K562 (cell line): ENCODE measurements at places on chromosomes 5 and 9. TPM values are rescaled to one million over a fixed set of nuclear protein-coding genes. Genes with fewer than 3 reads are reported as not detected.
A peak's percentile ranks its signal among the peaks of the same experiment; 100 is the strongest.

GRCh38 chr5:79396265-79396664 is 117.7 kb downstream of the HOMER1 start:
- no peaks in the 10 kb centered on the region for H3K4me1 ChIP-seq
- H3K27ac ChIP-seq: no peak overlapping the region
- H3K4me3 ChIP-seq: no peak overlapping the region
- H3K36me3 ChIP-seq: peaks cover 18% of the 10 kb centered on the region; the same call in 1 of the 3 replicates

GRCh38 chr5:104080646-104081175 is 518.1 kb upstream of the NUDT12 start:
- H3K4me1 ChIP-seq: no peaks in the 10 kb centered on the region; the same call in 1 of the 3 replicates
- peak; percentile 16 for DNase-seq
- H3K27ac ChIP-seq: peak overlapping the region; percentile 81; the same call in 2 of the 3 replicates
- H3K36me3 ChIP-seq: peaks cover 14% of the 10 kb centered on the region

DNA sequence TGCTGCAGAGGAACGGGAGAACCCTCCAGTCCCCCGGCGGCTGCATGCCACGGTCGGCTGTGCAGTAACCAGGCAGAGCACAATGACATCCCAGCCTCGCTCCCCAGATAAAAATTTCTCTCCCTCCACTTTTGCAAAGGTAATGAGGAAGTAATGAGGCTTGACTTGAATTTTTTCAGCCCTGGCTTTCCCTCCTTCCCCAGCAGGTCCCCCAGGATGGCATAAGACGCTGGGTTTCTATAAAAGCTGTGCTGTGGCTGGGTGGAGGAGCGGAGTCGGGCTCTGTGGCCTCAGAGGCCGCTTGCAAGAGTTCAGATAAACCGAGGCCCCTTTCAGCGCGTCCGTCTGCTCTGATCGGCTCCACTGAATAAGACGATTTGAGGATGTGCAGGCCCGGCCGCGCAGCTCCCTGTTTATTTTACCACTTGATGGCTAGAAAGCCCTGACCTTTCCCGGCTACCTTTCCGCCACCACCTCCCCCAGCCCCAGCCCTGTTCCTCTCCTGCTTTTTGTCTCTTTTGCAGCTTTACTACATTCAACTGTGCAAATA is 351.9 kb upstream of the IRX2 start:
- H3K27me3 ChIP-seq: peaks cover 9% of the 10 kb centered on the region; the same call in 1 of the 3 replicates
- no peaks in the 10 kb centered on the region for H3K4me1 ChIP-seq
- no peak for DNase-seq
- no peaks in the 10 kb centered on the region for H3K36me3 ChIP-seq
- no peak overlapping the region for H3K27ac ChIP-seq

DNA sequence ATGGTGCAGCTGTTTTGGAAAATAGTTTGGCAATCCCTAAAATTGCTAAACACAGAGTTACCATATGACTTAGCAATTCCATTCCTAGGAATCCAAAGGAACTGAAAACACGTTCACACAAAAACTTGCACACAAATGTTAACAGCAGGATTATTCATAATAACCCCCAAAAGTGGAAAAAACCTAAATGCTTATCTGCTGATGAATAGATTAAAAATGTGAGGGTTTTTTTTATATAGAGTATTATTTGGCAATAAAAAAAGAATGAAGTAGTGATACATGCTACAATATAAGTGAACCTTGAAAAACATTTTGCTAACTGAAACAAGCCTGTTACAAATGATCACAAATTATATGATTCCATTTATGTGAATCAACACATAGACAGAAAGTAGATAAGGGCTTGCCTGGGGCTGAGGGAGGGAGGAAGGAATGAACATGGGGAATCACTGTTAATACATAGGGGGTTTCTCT is 45.1 kb upstream of the TRIO start:
- H3K27me3 ChIP-seq: no peaks in the 10 kb centered on the region
- H3K4me1 ChIP-seq: no peaks in the 10 kb centered on the region
- no peak overlapping the region for H3K4me3 ChIP-seq
- no peaks in the 10 kb centered on the region for H3K36me3 ChIP-seq
- H3K27ac ChIP-seq: no peak overlapping the region

- peaks cover 8% of the 10 kb centered on the region for H3K4me1 ChIP-seq
- DNase-seq: no peak
- no peak overlapping the region for H3K4me3 ChIP-seq
- peaks cover 31% of the 10 kb centered on the region for H3K27me3 ChIP-seq
These were observed 1.4 kb downstream of the PBX3 start for GRCh38 chr9:125748446-125749099.

- H3K27ac ChIP-seq: no peak overlapping the region
- H3K4me1 ChIP-seq: no peaks in the 10 kb centered on the region
- no peaks in the 10 kb centered on the region for H3K36me3 ChIP-seq
- H3K27me3 ChIP-seq: no peaks in the 10 kb centered on the region
These were observed 509.2 kb downstream of the CSNK1G3 start for GRCh38 chr5:124021066-124021641.

Gene FOXD4
- total RNA-seq: 0.76 and 1.0 TPM in 2 replicates

Gene GSN
- total RNA-seq: 9.0 and 9.6 TPM in 2 replicates
